ENCODE measurements at places on chromosomes 3 and 15.

DNA sequence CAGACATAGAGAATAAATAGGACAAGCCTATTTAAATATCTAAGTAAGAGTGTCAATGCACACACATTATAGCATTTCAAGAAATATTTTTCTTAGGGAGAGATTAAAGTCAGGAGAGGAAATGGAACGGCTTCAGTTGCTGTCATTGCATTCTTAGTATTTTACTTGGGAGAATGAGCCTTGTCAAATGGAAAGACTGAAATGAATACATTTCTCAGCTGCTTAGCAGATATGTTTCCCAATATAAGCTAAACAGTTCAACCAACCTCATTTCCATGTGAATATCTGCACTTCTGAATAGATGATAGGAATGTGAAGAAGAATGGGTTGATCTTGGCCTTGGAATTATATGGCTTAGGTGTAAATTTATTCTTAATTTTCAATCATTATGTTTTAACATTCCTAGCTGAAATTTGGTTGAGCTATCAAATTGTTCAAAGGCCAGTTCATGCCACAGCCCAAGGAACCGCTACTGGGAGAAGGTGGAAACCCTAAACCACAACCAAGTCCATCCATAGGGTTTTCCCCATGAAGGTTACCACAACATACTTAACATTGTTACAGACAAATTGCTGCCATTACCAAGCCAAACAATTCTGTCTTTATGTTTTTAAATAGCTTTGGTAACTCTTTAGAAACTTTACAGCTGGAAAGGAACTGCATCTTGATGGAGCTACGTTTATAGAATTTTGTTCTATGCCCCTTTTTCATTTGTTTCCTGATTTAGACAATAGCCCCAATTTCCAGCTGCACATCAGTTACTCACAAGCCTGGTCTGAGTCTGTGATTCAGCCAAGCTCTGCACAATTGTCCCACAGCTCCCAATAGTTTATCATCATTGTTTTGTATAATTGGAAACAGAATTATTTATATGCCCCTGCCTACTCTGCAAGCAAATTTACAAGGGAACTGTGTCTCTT, 459.6 kb downstream of the MECOM start:
- no peak for DNase-seq

DNA sequence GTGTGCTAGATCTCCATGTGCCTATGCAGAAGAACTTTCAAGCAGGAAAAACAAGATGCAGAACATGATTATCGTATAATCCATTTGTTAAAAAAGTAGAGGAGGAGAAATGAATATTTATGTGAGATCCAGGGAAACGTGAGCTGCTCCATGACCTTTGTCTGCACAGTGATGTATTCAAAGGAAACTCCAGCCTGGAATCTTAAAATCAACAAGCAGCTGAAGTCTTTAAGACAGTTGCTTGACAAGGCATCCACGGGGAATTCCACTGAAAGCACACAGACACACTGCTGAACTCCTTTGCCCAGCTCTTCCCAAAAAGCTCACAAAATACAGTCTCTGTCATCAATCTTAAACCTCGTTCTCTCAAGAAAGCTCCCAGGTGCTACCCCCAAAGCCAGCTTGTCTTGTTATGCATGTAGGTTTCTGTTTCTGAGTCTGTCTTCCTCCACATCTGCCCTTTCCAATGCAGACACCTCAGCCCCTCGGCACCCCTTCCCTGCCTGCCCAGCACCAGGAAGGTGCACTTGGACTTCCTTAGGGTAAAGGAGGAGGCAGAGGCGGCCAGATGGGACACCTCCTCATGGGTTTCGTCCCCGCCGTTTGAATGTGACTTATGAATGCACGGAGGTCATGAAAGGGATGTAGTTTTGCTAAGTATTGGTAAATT, 28.7 kb downstream of the LRRK1 start:
- DNase-seq = no peak

DNA sequence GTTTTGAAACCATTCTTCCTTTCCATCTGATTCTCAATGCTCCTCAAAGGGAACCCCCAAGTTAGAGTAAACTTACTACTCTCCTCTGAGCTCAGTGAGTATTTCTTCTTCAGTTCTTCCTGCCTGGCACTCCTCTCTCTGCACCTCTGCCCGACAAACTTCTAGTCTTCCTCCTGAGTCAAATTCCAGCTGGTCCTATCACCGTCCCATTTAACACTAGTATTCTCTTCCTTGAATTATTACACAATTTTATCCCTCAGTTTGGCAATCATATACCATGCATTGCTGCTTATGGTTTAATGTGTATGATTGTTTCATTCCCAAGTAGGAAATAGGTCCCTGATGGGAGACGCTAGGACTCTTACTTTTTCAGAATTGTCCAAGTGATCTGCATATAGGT, 279.7 kb downstream of the MECOM start:
- no peak for DNase-seq

- no peak for DNase-seq
Observed at GRCh38 chr15:33155691-33156420, 38.7 kb downstream of the FMN1 start.

GRCh38 chr3:87501076-87501475, 224.7 kb upstream of the POU1F1 start:
- DNase-seq = no peak

DNA sequence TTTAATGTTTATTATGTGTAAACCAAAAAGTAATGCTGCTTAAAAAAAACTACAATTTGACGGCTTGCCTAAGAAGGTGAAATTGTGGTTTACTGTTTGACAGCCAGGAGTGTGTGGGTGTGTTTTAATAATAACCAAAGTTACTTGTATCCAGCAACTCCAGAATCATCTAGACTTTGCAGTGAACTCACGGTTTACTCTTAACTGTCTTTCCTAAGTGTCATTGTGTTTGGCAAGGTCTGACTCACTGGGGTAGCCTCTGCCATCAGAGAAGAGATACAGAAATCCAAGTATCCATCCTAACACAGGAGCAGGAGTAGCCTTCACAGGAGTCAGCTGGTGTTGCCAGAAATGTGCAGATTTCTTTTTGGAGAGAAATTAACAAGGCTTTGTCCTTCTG, 151.1 kb downstream of the CTNNB1 start:
- DNase-seq = no peak

All from BJ (cell line).